Peyer's patch (tissue), 4 donors: ENCODE measurements at places on chromosomes 11 and 22.

DNA sequence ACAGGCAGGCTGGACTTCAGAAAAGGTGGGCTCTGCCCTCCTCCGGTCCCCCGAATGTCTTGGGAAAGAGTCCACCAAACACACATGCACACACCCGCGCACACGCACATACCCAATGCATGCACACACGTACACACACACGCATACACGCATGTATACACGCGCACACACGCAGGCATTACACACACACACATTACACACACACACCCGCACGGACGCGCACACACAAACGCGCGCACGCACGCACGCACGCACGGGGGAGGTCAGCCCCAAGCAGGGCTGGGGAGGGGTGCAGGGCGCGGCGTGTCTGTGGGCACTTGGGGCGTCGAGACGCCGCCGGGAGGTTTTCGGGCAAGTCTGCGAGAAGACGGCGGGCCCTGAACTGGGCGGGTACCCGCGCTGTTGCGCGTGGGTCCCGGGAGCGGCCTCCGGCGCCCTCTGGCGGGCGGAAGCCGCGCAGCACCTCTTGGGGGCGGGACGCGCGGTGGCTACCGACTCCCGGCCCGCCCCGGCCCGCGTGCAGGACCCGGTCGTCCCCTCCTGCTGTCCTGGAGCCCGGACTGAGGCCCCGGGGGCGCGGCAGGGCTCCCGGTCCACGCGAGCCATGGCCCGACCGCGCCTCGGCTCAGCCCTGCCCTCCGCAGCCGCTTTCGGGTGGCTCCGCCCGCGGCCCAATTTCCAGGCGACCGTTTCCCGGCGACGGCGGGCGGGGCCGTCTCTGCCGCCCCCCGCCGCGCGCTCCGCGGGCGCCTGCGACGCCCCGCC, 3.6 kb downstream of the SEPTIN5 start:
- H3K4me1 ChIP-seq = peaks cover 12% of the 10 kb centered on the region
- H3K27me3 ChIP-seq = peaks cover 22% of the 10 kb centered on the region

- no peaks in the 10 kb centered on the region for H3K36me3 ChIP-seq
- no peak for DNase-seq
- no peak overlapping the region for H3K4me3 ChIP-seq
- no peak overlapping the region for H3K27ac ChIP-seq
Measured at GRCh38 chr11:45005106-45005505, 54.4 kb upstream of the TP53I11 start.

- no peak overlapping the region for H3K4me3 ChIP-seq
- H3K27ac ChIP-seq = no peak overlapping the region
- no peaks in the 10 kb centered on the region for H3K36me3 ChIP-seq
- DNase-seq = no peak
- no peaks in the 10 kb centered on the region for H3K4me1 ChIP-seq
Measured at GRCh38 chr11:42772886-42773285, 538.9 kb upstream of the API5 start.

GRCh38 chr11:64357904-64358535, 942 bp upstream of the RPS6KA4 start:
- H3K27me3 ChIP-seq = no peaks in the 10 kb centered on the region
- peak overlapping the region; percentile 79 for H3K4me3 ChIP-seq
- peaks cover 45% of the 10 kb centered on the region for H3K4me1 ChIP-seq

DNA sequence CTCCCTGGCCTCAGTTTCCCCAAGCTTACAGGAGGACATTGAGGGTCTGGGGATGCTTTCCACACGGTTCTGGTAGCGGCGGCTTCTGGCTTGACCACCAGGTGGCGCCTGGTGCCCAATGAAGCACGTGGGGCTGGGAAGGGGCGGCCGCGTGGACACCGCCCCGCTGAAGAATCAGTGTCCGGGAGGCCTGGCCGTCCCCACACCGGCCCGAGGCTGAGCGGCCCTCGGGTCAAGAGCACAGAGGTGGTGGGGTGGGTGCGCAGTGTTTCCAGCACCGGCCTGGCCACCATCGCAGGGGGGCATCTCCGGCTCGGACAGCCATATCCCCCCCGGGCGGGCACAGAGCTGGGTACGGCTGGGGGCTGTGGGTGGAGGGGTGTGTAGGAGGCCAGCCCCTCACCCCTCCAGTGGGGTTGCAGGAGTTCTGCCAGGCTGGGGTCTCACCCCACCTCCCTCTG, 27.8 kb upstream of the PPARA start:
- peak; percentile 85 for DNase-seq
- no peak overlapping the region for H3K27ac ChIP-seq
